Lung microvascular endothelial cell (primary cell): ENCODE measurements at places on chromosomes 11 and 22. TPM values are rescaled to one million over a fixed set of nuclear protein-coding genes. Genes with fewer than 3 reads are reported as not detected.

GALNT18 gene
- total RNA-seq, result 64.5 and 240 TPM in 2 replicates

TCN2 gene
- 9.5 and 29.9 TPM in 2 replicates for total RNA-seq

BACE1 gene
- total RNA-seq, result 6.3 and 6.8 TPM in 2 replicates

SNX15 gene
- 6.8 and 10.7 TPM in 2 replicates for total RNA-seq

OR52N4 gene
- total RNA-seq, result not detected in 2 replicates

HIPK3 gene
- 45.1 and 107 TPM in 2 replicates for total RNA-seq
